ENCODE measurements at places on chromosomes 3 and 15.

- no peak for DNase-seq
These were observed 227.5 kb downstream of the NEK10 start for GRCh38 chr3:27141668-27142067.

GRCh38 chr15:93920204-93920603, 311.2 kb upstream of the MCTP2 start:
- DNase-seq, result no peak

DNA sequence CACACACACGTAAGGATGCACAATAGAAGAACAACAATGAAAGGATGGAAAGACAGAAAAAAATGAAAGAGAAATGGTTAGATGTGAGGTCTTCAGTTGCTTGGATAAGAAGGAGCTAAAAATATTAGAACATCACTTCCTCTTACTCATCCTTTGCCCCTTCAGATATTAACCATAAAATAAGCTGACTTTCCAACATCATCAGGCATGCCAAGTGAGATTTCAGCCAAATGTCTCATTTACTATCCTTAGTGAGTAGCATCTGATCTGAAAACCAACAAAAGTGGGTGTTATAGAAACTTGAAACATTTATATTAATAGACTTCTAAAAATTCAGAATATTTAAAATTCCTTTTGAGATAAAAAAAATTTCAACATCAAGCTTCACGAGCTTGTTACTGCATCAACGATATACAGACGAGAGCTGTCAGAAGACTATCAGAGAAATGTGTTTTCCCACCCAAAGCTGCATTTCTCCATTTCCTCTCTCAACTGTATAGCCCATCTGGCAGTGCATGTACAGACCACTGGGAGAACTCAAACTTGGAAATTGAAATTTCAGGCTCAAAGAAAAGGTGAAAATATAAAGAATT, 25.4 kb upstream of the LSAMP start:
- no peak for DNase-seq

- DNase-seq, result no peak
These were observed 109.9 kb downstream of the RPLP1 start for GRCh38 chr15:69562564-69562963.

DNA sequence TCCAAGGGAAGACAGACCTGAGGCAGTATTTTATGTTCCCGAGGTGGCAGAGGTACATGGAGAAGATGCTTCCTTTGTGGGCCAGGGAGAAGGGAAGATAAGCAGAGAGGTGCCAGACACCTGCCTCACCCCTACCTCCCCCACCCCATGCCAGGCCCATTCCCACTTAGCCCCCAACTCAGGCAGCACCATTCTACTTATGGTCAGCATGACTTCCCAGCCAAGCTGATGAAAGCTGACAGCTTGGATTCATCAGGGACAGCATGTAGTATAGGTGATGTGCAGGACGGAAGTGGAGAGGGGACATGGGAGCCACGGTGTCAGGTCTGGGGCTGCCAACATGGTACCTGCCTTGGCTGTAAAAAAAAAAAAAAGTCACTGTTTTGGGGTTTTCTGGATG, 57.5 kb upstream of the CSPG4 start:
- DNase-seq, result no peak

DNA sequence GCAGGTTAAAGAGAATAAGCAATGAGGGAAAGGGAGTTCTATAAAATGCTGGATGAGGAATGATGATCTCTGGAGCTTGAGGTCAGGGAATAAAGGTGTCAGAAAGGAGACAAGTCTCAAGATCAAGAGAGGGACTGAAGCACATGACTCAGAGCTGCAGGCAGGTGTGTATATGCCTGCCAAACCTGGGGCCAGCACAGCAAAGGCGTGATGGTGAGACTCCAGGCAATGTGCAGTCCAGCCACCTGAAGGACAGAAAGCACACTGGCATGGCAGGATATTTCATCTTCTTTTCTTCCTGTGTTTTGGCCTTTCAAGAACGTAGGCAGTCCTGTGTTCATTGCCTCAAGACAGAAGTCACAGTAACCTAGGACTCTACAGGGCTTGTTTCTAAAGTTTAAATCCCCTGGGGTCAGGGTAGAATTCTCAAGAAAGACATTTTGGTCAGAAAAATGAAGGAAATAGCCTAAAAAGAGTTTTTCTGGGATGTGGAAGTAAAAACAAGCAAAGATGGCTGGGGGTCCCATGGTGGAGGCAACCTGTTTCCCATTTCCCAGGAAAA, 55.5 kb upstream of the TOPAZ1 start:
- no peak for DNase-seq

- no peak for DNase-seq
These were observed 262.9 kb downstream of the ERC2 start for GRCh38 chr3:56205406-56205805.

- no peak for DNase-seq
These were observed 3.6 kb downstream of the BCL6 start for GRCh38 chr3:187741403-187742350.

DNA sequence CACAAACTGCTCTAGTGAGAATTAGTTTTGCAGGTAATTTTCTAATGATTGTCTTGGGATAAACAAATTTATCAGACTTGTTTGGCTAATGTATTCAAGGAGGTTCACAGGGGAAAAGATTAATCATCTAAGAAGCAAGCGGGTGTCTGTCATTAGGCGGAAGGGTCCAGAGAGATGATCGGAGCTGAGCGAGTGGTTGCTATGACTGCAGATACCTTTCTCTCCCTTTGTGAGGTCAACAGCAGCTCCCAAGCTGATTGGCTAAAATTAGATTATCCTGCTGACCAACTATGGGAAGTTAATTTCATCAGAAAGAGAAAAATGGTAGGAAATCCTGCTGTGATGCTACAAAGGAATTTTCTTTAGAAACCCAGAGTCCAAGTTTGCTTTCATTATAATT, 276.0 kb downstream of the SOX2 start:
- DNase-seq, result no peak

GRCh38 chr15:58081891-58082290, 16.4 kb upstream of the ALDH1A2 start:
- no peak for DNase-seq

GRCh38 chr3:153028381-153028780, 133.6 kb upstream of the RAP2B start:
- DNase-seq, result no peak

DNA sequence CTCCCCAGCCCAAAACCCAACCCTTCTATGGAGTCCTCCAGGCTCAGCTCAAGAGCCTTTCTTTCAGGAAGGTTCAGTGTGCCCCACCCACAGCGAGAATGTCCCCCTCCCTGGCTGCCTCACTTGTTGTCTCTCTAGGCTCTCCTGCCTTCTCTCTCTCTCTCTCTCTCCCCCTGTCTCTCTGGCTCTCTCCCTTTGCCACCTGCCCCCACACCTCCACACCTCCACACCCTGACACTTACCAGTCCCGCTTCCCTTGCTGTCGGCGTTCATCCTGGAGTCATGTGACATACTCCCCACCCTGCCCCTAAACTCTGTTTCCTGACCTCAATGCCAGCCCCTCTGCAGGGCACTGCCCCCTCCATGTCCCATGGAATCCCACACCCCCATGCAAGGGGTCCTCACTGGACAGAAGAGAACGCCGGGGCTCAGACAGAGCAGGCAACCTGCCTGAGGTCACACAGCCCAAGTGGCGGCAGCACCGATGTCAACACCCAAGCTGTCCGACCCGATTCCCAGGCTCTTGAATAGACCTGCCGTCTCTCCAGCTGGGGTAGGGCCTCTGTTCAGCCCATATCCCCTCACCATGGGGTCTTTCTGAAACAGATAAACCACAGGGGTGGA, 28.5 kb upstream of the SLC6A6 start:
- no peak for DNase-seq

DNA sequence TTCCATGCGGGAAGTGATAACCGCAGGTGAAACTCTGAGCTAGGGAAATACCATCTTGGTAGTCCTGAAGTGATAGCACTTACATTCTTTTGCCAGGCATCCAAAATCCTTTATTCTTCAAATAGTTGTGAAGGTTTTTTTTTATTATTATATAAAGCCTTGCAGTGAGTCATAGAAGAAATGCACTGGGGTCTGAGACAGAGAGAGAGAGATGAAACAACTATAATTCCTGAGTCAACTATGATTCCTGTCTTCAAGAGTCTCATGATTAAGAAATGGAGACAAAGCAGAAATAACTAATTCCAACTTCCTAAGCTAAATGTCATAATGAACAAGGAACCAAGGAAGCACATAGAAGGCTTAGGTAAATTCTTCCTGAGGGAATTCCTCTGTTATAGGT, 495.6 kb downstream of the LPP start:
- DNase-seq, result no peak

GRCh38 chr3:10437995-10438901, 67.1 kb downstream of the ATP2B2 start:
- DNase-seq, result no peak

DNA sequence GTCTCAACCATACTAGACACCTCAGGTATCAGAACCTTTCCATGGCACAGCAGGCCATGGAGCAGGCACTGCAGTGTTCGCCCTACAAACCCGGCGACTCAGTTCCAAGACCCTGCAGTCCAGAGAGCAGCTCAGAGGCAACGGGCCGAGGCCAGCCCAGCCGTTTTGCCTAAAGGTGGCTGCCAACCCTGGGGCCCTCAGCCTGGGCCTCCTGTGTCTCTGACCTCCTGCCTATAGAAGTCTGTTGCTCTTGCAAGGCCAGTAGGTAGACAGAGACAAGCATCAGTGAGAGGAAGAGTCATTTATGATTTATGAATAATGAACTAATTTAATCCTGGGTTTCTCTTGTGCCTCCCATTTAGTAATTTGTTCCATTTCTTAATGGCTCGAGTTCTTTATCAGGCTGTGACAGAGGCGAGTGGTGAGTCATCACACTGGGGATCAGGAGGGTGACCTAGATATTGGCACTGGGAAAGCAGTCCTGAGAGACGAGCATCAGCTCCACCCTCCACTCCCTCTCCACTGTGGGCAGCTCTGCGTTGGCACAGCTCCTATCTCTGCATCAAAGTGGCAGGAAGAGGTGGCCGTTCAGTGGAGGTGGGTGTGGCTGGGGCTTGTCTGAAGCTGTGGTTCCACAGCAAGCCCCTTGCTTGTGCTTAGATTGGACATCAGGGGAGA, 79.8 kb downstream of the ABHD5 start:
- DNase-seq, result no peak

DNA sequence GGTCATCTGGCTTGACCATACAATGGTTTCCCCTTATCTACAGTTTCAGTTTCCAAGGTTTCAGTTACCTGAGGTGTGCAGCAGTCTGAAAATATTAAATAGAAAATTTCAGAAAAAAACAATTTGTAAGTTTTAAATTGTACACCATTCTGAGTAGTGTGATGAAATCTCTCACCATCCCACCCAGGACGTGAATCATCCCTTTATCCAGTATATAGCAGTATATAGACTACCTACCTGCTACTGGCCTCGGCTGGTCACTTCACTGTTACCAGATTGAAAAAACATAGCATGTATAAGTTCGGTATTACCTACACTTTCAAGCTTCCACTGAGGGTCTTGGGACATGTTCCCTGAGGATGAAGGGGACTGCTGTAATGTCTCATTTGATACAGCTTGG, 12.0 kb downstream of the ARIH1 start:
- DNase-seq, result no peak

- DNase-seq, result no peak
These were observed 13.9 kb downstream of the OR5H15 start for GRCh38 chr3:98180319-98180890.

DNA sequence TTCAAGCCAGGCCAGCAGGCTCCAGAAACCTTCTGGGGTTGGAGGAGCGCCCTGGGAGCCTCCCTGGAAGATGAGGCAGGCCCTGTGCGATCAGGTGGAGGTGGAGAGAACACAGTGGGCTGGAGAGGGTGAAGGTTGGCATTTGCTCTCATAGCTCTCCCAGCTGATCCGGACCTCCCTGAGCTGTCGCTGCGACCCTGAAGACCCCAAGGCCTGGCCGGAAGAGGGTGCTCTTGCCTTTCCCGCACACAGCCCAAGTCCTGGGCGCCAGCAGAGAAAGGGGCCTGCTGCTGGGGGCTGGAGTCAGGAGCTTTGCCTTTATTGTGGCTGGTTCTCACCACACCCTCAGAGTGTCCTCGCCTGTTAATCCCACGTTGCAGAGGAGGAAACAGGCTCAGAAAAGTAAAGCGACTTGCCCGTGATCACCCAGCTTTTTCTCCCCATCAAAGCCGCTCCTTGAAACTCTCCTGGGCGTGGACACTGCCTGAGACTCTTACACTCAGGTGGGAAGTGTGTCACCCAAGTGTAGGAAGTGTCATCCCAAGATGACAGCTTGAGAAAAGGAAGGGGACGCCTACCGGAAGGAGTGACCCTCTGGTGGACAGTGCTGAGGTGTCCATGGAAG, 8.6 kb upstream of the RPL29 start:
- DNase-seq, result no peak

- no peak for DNase-seq
These were observed 1.1 kb upstream of the MSL2 start for GRCh38 chr3:136197159-136197793.

- no peak for DNase-seq
These were observed 17.7 kb upstream of the SNRK start for GRCh38 chr3:43268636-43269035.

DNA sequence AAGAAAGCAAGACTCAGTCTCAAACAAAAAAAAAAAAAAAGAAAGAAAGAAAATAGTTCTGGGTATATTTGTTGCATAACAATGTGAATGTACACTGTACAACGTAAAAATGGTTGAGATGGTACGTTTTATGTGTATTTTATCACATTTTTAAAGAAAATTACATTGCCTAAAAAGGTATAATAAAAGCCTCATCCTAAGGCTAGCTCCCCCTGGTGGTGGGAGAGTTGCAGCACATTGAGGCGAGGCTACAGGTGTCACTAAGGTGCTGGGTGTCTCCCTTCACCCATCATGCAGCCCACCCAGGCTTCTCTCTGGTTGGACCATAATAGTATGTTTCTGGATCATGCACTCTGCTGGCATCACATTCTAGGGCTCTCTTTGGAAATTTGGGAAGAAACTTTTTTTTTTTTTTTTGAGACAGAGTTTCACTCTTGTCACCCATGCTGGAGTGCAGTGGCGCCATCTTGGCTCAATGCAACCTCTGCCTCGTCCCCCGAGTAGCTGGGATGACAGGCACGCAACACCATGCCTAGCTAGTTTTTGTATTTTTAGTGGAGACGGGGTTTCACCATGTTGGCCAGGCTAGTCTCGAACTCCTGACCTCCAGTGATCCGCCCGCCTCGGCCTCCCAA, 12.4 kb upstream of the RAB11A start:
- DNase-seq, result no peak

GRCh38 chr3:172140499-172141391, 101.4 kb downstream of the FNDC3B start:
- DNase-seq, result peak; percentile 52

Data from AG09319 (cell line).